MCF 10A (cell line): ENCODE measurements at places on chromosomes 7 and 10. TPM values are rescaled to one million over a fixed set of nuclear protein-coding genes. Genes with fewer than 3 reads are reported as not detected.

DNA sequence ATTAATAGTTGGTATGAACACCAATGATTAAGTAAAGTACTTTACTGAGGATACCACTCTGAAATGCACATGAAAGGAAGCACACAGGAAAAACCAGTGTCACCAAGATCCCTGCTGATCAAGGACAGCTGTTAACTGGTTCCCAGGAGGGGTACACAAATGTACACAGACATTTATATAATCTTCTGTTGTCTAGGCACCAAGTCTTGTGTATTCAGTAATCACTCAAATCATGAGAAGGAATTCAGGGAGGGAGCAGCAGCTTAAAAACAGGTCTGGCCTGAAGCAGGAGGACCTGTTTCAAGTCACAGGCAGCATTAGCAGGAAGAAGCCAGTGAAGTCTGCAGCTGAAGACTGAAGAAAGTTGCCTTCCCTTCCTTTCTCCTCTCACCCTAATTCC lies 18.7 kb downstream of the MPP7 start:
- DNase-seq = no peak

GRCh38 chr7:71286336-71286735 lies 154.4 kb downstream of the GALNT17 start:
- no peak for DNase-seq

- DNase-seq = no peak
These were observed 44.1 kb downstream of the RNF32 start for GRCh38 chr7:156684661-156685060.

Gene PFKP
- 164 and 186 TPM in 2 replicates for total RNA-seq
